Smooth muscle cell of bladder (primary cell): ENCODE measurements at places on chromosomes 3 and 15. TPM values are rescaled to one million over a fixed set of nuclear protein-coding genes. Genes with fewer than 3 reads are reported as not detected.

PTPN23 gene
- total RNA-seq = 9.5 and 14.7 TPM in 2 replicates

LIPH gene
- total RNA-seq = not detected in 2 replicates

CPN2 gene
- total RNA-seq = not detected in 2 replicates

DUOXA2 gene
- not detected in 2 replicates for total RNA-seq

CFAP91 gene
- 0.14 and 0.18 TPM in 2 replicates for total RNA-seq

SH2D7 gene
- total RNA-seq = not detected in 2 replicates

DPPA2 gene
- not detected in 2 replicates for total RNA-seq

SLC30A4 gene
- 9.4 and 9.5 TPM in 2 replicates for total RNA-seq

TJP1 gene
- 47.2 and 47.9 TPM in 2 replicates for total RNA-seq

LARP6 gene
- total RNA-seq = 42.6 and 61.3 TPM in 2 replicates

BUB1B gene
- 2.4 and 2.9 TPM in 2 replicates for total RNA-seq

AHSG gene
- not detected in 2 replicates for total RNA-seq

LRRK1 gene
- 6.8 and 12.9 TPM in 2 replicates for total RNA-seq

KCNMB3 gene
- 0.71 and 1.1 TPM in 2 replicates for total RNA-seq

TGFBR2 gene
- 99.6 and 179 TPM in 2 replicates for total RNA-seq

A4GNT gene
- total RNA-seq = not detected in 2 replicates

SPATA12 gene
- not detected in 2 replicates for total RNA-seq

CSPG4 gene
- 11.0 and 15.3 TPM in 2 replicates for total RNA-seq

MOBP gene
- total RNA-seq = 2.3 TPM in 1 of 2 replicates, not detected in the other

RTP3 gene
- not detected in 2 replicates for total RNA-seq

GOLGA8J gene
- not detected in 2 replicates for total RNA-seq

CHST13 gene
- 0.09 TPM in 1 of 2 replicates, not detected in the other for total RNA-seq

SHC4 gene
- 1.8 and 3.8 TPM in 2 replicates for total RNA-seq

CCR8 gene
- not detected in 2 replicates for total RNA-seq

CPLX3 gene
- total RNA-seq = not detected in 2 replicates

MST1R gene
- 0.14 and 0.55 TPM in 2 replicates for total RNA-seq

CDHR4 gene
- total RNA-seq = under 0.01 and 0.14 TPM in 2 replicates

ANKUB1 gene
- total RNA-seq = not detected in 2 replicates

GREM1 gene
- 307 and 558 TPM in 2 replicates for total RNA-seq

CEP19 gene
- total RNA-seq = 4.3 TPM in 2 replicates

DOCK3 gene
- 0.09 and 0.14 TPM in 2 replicates for total RNA-seq

CDCP1 gene
- 5.6 and 7.3 TPM in 2 replicates for total RNA-seq

ZNF502 gene
- 3.4 and 3.7 TPM in 2 replicates for total RNA-seq

CAMK1 gene
- total RNA-seq = 33.0 and 34.3 TPM in 2 replicates

NME9 gene
- total RNA-seq = 0.09 TPM in 1 of 2 replicates, not detected in the other

ADCY5 gene
- total RNA-seq = 0.28 and 0.46 TPM in 2 replicates

GOLGA8R gene
- total RNA-seq = 2.1 and 3.1 TPM in 2 replicates

GOLGA8Q gene
- 1.3 and 3.6 TPM in 2 replicates for total RNA-seq

GOLGA8S gene
- under 0.01 TPM in 2 replicates for total RNA-seq

GLCE gene
- total RNA-seq = 26.8 and 41.7 TPM in 2 replicates

STOML1 gene
- total RNA-seq = 11.1 and 12.5 TPM in 2 replicates

MRPL47 gene
- 36.9 and 38.1 TPM in 2 replicates for total RNA-seq

WDR5B gene
- total RNA-seq = 4.1 and 4.8 TPM in 2 replicates

SHISA5 gene
- 101 and 102 TPM in 2 replicates for total RNA-seq

OXTR gene
- 0.37 and 0.57 TPM in 2 replicates for total RNA-seq

BNC1 gene
- total RNA-seq = 7.3 and 8.7 TPM in 2 replicates

IGDCC3 gene
- not detected in 2 replicates for total RNA-seq
